ENCODE measurements at places on chromosomes 5 and 9.
A peak's percentile ranks its signal among the peaks of the same experiment; 100 is the strongest.

GRCh38 chr9:129752900-129753729 lies at the start of gene PTGES:
TSS of gene PTGES (minus strand) at chr9:129753042. CDS start at chr9:129753012, 30 bp downstream.
- peak; percentile 40 for DNase-seq

DNA sequence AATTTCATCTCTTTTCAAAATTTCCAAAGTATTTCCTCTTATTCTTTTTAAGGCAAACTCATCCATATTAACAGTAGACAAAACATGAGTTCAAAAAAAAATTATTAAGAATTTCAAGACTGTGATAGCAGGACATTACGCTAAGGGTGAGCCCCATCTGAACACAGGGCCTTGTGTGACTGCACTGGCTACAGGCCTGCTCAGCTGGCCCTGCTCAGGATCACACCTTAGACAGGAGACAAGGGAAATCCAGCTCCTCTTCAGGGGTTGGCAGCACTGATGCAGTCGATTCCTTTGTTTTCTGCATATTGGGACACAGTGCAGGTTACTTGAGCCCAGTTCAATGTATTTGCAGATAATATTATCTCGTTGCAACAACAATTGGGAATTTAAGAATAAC lies 444.7 kb downstream of the PLK2 start:
- DNase-seq, result no peak

DNA sequence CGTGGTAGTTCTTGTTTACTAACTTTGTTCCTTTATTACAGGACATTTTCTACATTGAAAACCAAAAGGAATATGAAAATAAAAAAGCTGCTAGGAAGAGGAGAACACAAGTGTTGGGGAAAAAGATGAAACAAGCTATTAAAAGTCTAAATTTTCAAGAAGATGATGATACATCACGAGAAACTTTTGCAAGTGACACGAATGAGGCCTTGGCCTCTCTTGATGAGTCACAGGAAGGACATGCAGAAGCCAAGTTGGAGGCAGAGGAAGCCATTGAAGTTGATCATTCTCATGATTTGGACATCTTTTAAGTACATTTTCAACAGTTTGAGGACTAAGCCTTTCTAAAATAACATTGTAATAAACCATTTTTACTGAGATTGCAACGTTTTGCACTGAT lies 23.8 kb downstream of the PHAX start:
- no peak for DNase-seq

DNA sequence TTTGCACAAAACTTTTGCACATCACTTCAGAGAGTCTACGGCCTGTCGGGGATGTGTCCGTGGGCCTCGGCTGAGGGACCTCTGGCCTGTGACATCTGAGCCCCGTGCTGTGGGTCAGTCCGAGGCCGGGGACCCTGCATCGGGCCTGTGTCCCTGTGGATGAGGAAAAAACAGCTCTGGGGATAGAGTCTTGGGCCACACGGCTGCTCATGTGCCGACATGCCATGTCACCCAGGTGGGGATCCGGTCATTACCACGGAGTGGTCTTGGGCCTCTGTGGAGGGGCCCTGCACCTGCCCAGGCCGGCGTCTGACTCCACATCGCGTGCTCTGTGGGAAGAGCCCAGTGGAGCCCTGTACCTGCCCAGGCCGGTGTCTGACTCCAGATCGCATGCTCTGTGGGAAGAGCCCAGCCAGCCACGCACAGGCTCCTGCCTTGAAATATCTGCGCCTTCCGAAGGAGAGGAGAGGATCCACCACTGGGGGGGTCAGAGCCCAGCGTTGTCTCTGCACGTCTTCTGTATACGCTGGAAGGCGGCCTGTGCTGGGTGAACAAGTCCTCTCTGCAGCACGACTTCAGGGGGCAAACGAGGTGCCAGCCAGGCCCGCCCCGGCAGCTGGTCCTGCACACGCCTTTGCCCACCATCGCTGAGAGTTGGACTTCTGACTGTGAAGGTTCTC lies 27.5 kb upstream of the IRX4 start:
- DNase-seq, result no peak

DNA sequence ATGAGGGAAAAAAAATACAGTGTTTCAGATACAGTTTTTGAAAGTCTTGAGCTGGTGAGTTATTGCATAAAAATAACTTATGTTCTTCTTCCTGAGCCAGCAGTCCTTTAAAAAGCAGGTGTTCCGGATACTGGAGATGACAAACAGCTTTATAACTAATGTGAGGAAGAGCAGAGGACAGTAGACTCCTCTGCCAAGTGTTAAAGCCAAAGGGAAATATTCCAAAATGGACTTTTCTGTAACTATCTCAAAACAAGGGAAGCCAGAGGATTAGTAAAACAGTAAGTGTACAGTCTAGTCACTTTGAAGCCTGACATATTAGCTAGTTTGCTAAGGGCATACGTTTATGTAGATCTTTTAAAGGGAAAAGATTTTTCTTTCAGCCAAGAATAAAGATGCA lies 11.0 kb upstream of the SNCAIP start:
- no peak for DNase-seq

- DNase-seq, result no peak
Measured at GRCh38 chr5:178246624-178247279, 14.2 kb upstream of the PHYKPL start.

DNA sequence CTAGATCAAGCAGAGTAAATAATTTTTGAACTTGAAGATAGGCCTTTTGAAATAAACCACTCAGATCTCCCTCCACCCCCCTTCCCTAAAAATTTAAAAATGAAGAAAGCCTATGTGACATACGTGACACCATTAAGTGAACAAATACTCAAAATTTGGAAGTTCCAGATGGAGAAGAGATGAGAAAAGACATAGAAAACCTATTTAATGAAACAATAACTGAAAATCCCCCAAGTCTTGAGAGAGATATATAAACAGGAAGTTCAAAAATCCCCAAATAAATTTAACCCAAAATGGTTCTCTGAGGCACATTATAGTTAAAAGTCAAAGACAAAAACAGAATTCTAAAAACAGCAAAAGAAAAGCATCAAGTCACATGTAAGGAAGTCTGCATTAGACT lies 428.6 kb downstream of the PSAT1 start:
- no peak for DNase-seq

DNA sequence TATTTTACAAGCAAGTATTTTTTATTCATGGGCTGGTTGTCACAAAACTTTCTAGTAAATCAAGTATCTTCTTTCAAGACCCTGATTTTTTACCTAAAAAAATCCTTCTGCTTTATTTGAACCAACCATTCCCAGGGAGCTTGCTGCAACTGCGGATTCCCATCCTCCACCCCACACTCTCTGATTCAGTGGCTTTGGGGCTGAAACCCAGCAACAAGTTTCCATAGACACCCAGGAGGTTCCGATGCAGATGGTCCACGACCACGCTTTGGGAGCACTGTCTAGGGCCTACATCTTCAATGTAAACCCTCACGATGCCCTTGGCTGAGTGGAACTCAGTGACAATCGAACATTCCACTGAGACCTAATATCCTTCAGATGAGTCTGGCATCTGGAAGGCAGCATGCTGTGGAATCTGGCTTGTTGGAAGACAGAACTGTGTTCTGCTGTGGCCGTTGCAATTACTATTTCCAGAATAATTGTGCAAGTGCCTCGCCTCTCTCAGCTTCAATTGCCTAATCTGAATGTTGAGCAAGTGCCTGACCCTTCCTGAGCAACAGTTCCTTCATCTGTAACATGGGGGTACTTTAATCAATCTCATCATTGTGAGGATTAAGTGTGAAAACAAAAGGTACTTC lies 105.1 kb downstream of the INSYN2B start:
- no peak for DNase-seq

DNA sequence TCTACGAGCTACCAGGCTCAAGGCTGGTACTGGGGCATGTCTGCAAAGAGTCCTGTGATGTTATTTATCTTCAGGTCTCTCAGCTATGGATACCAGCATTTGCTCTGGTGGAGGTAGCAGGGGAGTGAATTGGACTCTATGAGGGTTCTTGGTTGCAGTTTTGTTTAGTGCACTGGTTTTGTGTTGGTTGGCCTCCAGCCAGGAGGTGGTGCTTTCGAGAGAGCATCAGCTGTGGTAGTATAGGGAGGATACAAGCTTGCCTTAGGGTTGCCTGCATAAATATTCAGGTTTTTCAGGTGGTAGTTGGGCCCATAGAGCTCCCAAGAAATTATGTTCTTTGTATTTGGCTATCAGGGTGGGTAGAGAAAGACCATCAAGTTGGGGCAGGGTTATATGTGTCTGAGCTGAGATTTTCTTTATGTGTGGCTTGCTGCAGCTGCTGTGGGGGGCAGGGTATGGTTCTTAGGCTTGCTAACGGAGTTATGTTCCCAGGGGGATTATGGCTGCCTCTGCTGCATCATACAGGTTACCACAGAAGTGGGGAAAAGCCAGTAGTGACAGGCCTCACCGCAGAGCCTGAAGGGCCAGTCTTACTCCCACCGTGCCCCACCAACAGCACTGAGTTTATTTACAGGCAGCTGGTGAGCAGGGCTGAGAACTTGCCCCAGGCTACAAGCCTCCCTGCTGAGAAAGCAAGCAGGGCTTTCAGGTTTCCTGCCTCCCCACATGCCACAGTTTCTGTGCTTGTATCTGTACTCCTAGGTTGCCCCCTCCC lies 9.7 kb upstream of the RIOK2 start:
- DNase-seq, result no peak

GRCh38 chr9:75170898-75171360 lies 82.6 kb downstream of the OSTF1 start:
- DNase-seq, result no peak

DNA sequence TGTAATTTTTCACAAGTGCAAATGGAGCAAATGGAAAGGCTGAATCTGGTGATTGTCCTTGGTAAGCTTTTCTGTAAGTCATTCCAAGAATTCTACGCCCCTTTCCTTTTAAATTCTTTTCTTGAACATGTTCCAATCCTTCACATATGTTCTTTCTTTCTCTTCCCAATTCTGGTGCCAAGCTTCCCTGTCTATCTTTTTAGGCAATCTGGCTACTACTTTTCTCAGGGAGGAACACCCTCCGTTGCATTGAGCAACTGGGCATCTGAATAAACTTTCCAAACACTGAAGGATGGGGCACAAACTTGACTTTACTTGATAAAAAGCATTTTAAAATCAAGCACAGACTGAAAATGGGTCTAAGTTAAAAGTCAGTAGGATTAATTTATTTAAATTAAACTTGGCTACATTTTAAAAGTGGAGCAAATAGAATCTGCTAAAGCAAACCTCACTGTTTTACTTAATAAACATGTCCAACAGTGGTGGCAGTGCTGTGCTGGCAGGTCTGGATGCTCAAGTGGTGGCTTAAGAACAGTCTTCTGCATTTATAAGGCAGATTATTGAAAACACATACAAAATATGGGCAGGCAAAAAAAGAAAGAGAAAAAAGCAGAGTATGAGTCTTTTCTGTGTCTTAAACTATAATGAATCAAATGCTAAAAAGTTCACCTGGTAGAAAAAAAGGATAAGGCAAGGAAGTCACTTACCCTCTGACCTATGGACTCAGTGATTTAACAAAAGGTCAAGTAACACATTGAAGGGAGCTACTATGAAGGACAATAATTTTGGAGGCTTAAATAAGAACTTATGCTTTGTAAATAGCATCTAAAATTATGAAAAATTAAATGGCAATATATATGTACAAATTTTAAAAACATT lies 5.4 kb downstream of the ELL2 start:
- DNase-seq, result no peak

DNA sequence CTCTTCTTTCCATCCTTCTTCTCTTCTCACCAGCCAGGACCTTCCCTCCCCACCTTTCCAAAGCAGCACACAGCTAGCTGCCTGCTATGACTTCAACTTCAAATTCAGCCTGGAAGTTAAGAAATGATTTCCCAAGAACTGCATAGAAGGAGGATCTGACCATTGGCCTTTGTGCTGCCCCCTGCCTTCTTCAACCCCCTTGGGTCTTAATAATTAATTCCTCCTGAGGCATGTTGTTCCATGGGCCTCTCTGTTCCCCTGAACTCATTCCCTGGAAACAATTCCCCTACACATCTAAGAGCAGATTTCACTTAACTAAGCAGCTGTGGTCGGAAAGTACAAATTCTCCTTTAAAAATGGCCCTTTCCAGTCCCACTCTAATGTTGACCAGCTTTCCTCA lies 62.4 kb downstream of the ADAMTS12 start:
- no peak for DNase-seq

DNA sequence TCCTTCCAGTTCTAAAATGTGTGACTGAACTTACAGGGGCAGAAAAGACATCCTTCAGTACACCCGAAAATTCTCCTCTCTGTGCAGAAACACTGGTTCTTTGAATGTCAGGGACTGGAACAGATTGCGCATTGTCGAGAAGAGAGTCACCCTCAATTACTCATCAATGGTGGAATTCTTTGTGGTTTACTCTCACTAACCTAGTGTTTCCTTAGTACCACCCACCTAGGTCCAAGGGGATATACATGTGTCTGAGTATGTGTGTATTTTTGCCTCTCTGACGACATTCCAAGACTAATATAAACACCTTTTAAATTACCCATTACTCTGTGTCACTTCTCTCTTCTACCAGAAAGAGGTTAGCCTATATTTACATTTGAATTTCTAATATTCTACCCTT lies 660.8 kb downstream of the TLE1 start:
- DNase-seq, result no peak

DNA sequence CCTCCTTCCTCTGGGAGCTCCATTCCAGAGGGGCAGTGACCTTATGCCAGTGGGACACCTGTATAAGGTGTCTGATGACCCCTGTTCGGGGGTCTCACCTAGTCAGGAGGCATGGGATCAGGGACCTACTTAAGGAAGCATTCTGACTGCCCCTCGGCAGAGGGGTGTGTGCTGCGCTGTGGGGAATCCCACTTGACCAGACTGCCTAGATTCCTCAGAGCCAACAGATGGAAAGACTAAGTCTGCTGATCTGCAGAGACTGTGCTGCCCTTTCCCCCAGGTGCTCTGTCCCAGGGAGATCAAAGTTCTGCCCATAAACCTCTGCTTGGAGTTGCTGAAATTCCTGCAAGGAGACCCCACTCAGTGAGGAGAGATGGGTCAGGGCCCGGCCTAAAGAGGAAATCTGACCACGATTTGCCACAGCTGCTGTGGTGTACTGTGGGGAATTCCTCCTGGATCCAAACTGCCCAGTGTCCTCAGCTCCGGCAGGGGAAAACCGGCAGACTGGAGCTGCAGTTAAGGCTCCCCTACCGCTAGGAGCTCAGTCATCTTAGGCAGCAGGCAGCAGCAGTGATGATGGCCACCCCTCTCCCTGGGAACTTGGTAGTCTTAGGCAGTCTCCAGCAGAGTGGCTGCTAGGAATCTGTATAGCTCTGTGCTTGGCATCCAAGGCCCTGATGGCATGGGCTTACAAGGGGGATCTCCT lies 34.8 kb upstream of the FAM120A start:
- DNase-seq, result no peak

Data from T-cell (primary cell).